ENCODE measurements at places on chromosomes 11 and 22. TPM values are rescaled to one million over a fixed set of nuclear protein-coding genes. Genes with fewer than 3 reads are reported as not detected.

The OTOG gene
- total RNA-seq: not detected

The DCHS1 gene
- total RNA-seq: 41.8 TPM

The ARHGEF12 gene
- 81.3 TPM for total RNA-seq

The GNAZ gene
- total RNA-seq: 0.66 TPM

The SCGB1A1 gene
- total RNA-seq: not detected

The SMARCB1 gene
- 26.6 TPM for total RNA-seq

The OR10G6 gene
- total RNA-seq: not detected

The C11orf97 gene
- not detected for total RNA-seq

The SERPING1 gene
- 0.56 TPM for total RNA-seq

The SLC35F2 gene
- 92.0 TPM for total RNA-seq

Data from endothelial cell of coronary artery (primary cell).